Stimulated activated CD4-positive, alpha-beta T cell treated with anti-CD3 and anti-CD28 coated beads, Interleukin-4, amount 100 ng/mL, for 1 hour (primary cell): ENCODE measurements at places on chromosomes 2 and 18.

DNA sequence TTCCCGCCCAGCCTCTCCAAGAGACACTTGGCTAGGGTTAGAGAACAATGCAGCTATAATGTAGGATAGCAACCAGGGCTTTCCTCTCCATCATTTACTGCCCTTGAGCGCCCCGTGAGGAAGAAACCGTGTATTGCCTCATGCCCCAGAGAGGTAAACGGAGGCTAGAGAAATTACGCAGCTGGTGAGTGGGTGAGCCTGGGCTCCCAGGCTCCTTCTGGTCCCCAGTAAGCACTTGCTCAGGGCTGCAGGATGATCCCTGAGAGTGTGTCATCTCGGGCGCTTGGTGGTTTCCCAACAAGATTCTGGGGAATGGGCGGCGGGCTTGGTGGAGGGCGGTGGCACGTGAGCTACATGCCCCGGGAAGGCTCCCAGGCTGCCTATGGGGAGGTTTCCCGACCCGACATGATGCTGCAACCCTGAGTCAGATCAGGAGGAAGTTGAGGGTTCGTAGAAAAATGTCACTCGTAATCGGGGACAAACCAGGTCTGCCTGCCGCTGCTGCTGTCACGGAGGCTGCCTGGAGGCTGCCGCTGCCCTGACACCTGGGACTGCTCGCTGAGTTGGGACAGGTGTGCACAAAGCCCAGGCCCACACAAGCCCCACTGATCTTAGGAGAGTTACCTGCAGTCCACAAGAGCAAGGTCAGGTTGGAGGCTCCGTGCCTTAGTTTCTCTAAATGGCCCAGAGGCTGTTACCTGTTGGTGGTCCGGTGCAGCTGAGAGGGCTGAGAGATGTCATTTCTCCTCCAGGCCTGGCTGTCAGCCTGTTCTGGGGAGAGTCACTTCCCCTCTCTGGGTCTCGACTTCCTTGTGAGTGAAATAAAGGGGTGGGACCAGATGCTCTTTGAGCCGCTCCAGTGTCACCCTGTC lies at the start of gene GPR55:
GPR55 (minus strand) TSS at position 773 of the 872 bp plus-strand sequence. CDS start 14,280 bp downstream, outside the sequence.
- peak; percentile 81 for DNase-seq

GRCh38 chr18:32425466-32425865 lies 45.2 kb downstream of the GAREM1 start:
- no peak for DNase-seq

DNA sequence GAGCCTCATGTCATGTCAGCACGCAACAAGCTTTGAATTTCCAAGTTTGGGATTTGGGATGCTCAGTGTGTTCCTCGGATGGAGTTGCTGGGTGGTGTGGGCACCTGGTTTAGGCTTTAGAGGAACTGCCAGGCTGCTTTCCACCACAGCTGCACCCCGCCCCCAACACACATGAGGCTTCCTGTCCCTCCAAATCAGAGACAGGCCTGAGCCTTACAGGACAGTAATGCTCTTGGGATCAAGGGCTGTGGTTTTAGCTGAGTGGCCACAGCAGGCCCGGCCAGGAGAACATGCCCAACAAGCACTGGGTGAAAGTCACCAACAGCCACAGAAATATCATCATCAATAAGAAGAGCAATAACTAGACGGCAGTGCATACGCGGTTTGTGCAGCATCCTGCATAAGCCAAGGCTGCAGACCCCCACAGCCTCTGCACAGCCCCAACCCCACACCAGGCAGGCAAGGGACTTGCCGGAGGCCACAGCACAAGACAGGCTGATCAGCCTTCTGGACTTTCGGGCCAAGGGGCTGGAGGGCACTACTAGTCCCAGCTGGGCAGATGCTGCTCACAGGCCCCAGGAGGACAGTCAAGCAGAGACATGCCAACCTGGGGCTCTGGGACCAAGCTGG lies 29.7 kb upstream of the GPC1 start:
- DNase-seq, result no peak

DNA sequence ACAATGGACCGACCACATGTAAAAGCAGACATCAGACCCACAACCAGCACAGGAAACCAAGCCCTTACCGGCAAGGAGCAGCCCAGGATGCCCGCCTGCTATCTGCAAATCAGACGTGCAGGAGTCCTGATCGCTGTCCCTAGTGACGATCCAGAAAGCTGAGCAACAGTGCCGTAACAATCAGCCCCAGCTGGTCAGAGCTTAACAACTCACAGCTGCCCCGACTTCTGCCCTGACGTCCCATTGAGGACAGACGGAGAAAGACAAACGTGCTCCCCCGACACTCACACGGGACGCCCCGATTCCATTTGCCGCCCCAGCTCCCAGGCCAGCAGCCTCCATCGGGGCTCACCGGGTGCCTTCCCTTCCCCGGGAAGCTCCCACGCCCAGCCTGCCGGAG lies 39.8 kb upstream of the PXDN start:
- no peak for DNase-seq

DNA sequence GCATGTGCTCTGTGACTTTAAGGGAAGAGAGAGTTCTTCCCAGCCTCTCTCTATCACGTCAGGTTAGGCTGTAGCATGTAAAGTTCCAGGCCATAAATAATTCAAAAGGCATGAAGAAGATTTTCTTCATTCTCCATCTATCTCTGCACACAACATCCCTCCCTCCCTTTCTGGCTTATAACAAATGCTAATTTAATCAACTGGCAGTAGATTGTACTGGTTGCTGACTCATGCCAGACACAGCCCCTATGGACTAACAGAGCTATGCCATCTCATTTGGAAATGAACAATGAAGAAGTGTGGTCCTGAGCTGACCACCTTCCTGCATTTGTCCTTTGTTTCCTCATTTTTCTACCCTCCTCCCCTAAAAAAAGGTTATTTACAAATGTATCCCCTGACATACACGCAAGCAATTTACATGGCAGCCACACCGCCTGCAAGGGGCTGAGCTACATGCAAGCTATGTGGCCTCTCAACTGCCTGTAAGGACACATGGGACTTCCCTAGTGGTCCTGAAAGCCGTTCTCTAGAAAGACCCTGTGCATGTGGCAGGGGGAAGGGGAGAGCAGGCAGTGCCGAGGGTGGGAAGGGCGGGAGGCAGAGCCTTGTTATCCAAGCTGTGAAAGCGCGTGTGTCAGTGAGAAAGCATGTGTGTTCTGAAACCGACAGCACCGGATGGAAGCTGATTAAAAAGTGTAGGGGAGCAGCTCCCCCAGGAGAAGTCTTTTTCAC lies 90.9 kb upstream of the KLF7 start:
- DNase-seq, result no peak

DNA sequence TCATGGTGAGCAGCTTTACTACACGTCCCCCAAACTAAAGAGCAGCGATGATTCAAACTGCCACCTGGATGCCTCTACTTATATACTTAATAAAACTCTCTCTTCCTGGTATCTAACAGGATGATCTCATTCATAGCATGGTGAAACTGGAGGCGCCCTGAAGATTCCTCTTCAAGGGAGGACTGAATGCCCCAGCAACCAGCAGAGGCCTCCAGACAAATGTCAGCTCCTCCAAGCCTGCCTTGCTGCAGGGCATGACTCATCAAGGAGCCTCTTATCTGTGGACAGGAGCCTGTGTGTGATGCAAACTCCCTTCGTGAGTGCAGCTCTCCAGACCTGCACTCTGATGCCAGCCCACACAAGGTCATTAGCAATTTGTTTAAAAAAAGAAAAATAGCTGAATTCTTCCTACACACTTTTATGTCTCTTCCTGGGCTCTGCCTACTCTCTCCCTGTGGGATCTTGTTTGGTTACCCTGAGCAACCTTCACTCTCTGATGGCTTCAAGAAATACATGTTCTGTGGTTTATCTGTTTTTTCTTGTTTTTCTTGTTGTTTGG lies 30.2 kb downstream of the LONRF2 start:
- peak; percentile 31 for DNase-seq

DNA sequence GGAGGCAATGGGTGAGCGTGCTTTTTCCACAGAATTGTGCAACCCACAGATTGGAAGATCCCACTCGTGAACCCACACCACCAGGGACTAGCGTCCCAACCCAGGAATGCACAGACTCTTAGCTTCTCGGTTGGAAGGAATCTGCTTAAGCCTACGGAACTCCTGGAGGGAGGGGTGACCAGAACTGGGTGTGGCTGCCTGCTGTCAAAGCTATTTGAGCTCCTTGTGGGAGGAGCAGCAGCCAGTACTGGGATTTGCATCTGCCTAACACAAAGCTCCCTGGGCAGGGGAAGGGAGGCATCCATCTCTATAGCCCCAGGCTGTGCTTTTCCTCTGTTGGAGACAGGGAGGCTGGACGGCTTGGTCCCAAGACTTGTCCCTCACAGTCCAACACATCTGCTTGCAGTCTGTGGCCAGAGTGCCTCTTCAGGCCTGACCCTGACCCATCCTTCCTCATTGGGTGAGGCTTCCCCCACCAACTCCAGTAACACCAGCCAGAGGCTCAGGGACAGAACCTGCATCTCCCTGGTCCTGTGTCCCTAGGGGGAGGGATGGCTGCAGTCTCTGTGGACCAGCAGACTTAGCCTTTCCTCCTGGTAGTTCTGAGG lies 27.9 kb downstream of the HNMT start:
- DNase-seq, result no peak

DNA sequence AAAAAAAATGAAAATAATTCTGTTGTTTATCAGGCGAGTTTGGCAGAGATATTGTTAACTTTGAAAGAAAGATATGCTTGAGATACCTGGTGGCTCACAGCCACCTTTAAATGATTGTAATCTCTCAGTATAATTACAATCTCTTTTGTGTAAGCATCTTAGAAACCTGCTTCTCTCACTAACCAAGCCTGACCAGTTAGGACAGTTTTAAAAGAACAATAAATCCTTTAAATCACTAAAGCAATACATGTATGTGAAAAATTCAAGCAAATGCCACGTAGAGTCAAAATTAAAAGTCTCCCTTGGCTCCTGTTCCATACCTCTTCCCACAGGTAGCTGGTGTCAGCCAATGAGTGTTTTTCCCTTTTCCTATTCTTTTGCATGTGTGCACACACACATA lies 15.7 kb upstream of the SGPP2 start:
- DNase-seq, result no peak

GRCh38 chr2:85012855-85013254 lies 41.9 kb downstream of the KCMF1 start:
- no peak for DNase-seq

DNA sequence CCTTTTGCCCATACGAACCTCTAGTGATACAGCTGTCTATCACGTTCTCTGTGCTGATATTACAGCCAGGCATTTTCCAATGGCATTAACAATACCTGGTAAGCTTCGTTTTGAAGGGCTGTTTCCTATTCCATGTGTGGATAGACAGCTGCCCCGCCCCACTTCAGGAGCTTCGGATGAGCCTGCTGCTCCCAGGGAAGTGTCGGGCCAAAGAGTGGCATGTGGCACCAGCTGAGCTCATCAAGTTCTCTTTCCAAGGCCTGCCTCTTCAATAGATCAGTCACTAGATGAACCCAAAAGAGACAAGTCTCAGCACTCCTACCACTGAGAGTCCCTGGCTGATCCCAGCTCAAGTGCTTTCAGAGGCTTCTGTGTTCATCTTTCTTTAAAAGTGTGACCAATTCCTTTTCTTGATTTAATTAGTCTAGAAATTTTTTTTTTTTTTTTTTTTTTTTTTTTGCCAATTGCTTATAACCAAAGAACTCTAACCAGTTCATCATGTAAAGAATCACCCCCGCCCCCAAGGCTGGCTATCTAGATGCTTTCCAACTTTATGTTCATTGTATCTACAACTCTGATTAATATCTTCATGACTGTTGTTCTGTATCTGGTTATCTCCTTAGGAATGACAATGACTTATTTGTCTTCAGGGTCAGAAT lies 46.6 kb downstream of the HDAC4 start:
- DNase-seq, result no peak

- no peak for DNase-seq
Observed at GRCh38 chr18:63154350-63155152, 165.0 kb downstream of the BCL2 start.

DNA sequence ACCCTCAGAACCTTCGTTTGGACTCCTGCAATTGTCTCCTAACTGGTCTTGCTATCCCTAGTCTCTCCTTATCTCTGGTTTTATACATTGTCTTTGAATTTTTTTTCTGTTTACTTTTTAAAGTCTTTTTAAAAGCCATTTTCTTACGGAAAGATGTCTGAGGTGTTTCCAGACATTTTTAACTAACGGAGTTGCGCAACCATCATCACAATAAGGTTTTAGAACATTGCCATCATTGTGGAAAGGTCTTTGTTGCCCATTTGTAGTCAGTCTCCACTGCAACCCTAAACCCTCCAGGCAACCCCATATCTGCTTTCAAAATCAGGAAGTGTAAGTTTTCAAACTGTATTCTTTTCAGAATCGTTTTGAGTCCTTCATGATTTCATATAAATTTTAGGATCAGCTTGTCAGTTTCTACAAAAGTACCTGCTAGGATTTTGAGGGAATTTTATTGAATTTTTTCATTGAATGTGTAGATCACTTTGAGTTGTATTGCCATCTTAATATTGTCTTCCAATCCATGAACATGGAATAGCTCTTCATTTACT lies 46.3 kb downstream of the ANKRD12 start:
- DNase-seq, result no peak

DNA sequence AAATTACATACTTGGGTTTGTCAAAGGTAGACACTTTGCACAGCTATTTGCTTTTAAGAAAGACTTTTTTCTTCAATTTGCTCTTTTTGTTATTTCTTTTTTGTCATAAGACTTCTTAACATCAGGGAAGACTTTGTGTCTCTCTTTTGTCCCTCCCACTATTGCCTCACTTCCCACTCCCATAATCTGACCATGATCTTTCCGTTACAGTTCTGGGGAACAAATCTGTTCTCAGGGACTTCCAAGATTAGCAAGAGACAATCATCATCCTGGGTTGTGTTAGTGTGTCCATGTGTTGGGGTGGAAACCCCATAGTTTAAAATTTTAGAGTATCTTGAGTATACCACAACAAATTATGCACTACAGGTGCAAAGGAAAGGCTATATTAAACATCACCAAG lies 75.3 kb downstream of the REV1 start:
- DNase-seq, result no peak

DNA sequence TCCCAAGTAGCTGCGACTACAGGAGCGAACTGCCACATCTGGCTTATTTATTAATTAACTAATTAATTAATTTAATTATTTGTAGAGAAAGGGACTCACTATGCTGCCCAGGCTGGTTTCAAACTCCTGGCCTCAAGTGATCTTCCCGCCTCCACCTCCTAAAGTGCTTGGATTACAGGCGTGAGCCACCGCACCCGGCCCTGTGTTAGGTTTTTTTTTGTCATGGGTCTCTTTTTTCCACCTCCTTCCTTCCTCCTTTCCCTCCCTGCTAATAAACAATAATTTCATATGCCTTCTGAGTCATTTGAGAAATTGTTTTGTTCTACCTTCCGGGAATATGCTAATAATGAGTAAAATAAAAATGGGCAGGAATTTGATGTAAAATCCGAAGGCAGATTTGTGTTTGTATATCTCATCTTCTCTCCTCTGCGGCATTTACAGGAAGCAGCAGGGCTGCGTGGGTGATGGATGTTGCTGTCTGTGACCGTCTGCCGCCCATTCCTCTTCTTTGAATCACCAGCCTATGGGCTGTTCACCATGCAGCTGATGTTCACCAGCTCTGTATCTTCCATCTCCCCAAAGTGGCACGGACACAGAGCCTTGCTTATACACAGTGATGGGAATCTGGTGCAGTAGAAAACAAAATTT lies 89.9 kb downstream of the ACSL3 start:
- DNase-seq, result no peak

GRCh38 chr2:129689653-129690448 lies 289.6 kb upstream of the RAB6C start:
- no peak for DNase-seq
